ENCODE measurements at places on chromosomes 7 and 10.
A peak's percentile ranks its signal among the peaks of the same experiment; 100 is the strongest.

GRCh38 chr7:155509725-155510551 lies 36.4 kb downstream of the CNPY1 start:
- peaks cover 64% of the 10 kb centered on the region for H3K27me3 ChIP-seq
- no peak for DNase-seq
- peak overlapping the region; percentile 55 for H3K4me3 ChIP-seq
- H3K27ac ChIP-seq: peak overlapping the region; percentile 5

GRCh38 chr7:47501406-47501805 lies 80.5 kb downstream of the TNS3 start:
- DNase-seq: no peak
- peaks cover 46% of the 10 kb centered on the region for H3K4me1 ChIP-seq
- H3K27ac ChIP-seq: no peak overlapping the region
- H3K36me3 ChIP-seq: peaks cover 18% of the 10 kb centered on the region
- no peaks in the 10 kb centered on the region for H3K27me3 ChIP-seq

DNA sequence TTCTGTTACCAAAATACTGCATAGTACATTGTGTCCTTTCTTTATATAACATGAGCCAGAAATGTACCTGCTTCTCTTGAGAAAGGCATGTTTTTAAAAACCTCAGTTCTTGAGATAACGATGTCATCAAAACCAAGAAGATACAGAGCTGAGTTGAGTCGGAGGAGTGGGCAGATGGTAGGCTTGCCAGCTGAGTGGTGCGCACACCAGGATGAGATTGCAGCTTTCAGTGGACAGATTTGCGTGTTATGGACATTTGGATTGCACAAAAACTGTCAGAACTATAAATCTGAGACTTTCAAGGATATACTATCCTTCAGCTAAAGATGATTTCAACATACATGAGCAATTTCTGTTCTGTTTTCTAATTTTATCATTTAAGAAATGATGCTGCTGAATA lies 25.0 kb downstream of the PRKAR2B start:
- no peak overlapping the region for H3K4me3 ChIP-seq
- no peak for DNase-seq
- H3K27me3 ChIP-seq: no peaks in the 10 kb centered on the region
- peaks cover 4% of the 10 kb centered on the region for H3K4me1 ChIP-seq
- no peak overlapping the region for H3K27ac ChIP-seq

DNA sequence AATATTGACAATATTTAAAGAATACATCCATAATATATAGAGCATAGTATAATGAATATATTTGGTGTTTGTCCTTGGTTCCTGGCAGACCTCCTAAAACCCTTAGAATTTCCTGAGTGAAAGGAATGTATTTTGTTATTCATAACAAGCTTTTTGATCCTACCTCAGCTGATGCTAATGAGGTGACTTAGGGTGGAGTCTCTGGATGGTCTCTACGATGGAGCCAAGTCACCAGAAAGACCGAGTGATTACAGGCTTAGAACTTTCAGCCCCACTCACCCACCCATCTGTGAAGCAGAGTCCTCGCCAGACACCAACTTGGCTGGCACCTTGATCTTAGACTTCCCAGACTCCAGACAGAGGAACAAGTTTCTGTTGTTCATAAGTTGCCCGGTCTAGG lies 35.9 kb downstream of the UPF2 start:
- H3K4me3 ChIP-seq: no peak overlapping the region
- H3K4me1 ChIP-seq: no peaks in the 10 kb centered on the region
- DNase-seq: no peak
- peak overlapping the region; percentile 32 for H3K27ac ChIP-seq

- no peak overlapping the region for H3K4me3 ChIP-seq
- no peaks in the 10 kb centered on the region for H3K4me1 ChIP-seq
- no peaks in the 10 kb centered on the region for H3K36me3 ChIP-seq
- peaks cover 8% of the 10 kb centered on the region for H3K27me3 ChIP-seq
These were observed 127.3 kb upstream of the HABP2 start for GRCh38 chr10:113425541-113425951.

GRCh38 chr7:69820479-69821192 lies 222.4 kb downstream of the AUTS2 start:
- no peaks in the 10 kb centered on the region for H3K36me3 ChIP-seq
- H3K27me3 ChIP-seq: no peaks in the 10 kb centered on the region
- H3K4me1 ChIP-seq: peaks cover 38% of the 10 kb centered on the region
- no peak overlapping the region for H3K4me3 ChIP-seq
- H3K27ac ChIP-seq: no peak overlapping the region
- DNase-seq: no peak

- H3K36me3 ChIP-seq: no peaks in the 10 kb centered on the region
- DNase-seq: no peak
- no peak overlapping the region for H3K27ac ChIP-seq
- peaks cover 26% of the 10 kb centered on the region for H3K27me3 ChIP-seq
- H3K4me1 ChIP-seq: peaks cover 3% of the 10 kb centered on the region
- H3K4me3 ChIP-seq: no peak overlapping the region
These were observed 20.6 kb downstream of the NPY start for GRCh38 chr7:24304494-24305095.

GRCh38 chr10:84837041-84837812 lies 508.8 kb downstream of the CCSER2 start:
- DNase-seq: no peak
- no peak overlapping the region for H3K4me3 ChIP-seq
- no peaks in the 10 kb centered on the region for H3K27me3 ChIP-seq
- no peaks in the 10 kb centered on the region for H3K4me1 ChIP-seq

DNA sequence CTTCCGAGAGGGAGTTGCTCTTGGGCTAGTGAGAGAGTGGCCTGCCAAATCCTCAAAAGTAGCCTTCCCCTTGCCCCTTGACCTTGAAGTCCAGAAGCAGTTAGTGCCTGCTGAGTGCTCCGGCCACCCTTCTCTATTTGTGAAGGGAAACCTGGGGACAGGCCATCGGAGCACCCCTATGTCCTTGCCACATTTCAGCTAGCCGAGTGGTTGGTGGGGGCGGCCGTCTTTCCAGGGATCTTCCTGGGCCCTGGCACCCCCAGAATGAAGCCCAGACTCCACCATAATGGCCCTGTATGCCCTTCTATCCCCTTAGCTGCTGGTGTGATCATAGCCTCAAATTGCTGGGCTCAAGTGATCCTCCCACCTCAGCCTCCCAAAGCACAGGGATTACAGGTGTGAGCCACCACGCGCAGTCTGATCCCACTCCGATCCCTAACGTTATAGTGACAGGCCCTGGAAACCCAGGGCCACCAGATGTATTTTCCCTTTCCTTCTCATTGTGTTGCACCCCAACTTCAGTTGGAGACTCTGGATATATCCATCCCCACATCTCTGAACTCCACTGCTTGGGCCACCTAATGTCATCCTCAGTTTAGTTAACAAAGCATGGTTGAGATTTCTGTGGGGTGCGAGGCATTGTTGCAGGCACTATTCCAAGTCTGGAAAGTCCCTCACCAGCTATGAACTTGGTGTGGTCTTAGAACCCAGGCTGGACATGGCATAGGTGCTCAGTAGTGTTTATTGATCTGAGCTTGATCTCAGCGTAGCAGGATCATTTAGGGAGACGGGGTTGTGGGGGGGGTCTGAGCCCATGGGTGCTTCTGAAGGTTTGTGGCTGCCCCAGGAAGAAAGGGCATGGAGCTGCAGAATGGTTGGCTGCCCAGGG lies 1.6 kb downstream of the TSPAN14 start:
- H3K27me3 ChIP-seq: no peaks in the 10 kb centered on the region
- H3K36me3 ChIP-seq: peaks cover 4% of the 10 kb centered on the region

- H3K4me3 ChIP-seq: no peak overlapping the region
- no peaks in the 10 kb centered on the region for H3K27me3 ChIP-seq
- no peaks in the 10 kb centered on the region for H3K4me1 ChIP-seq
- no peak overlapping the region for H3K27ac ChIP-seq
These were observed 687.5 kb downstream of the SORCS3 start for GRCh38 chr10:105328503-105329133.

GRCh38 chr10:98106531-98106930 lies 27.9 kb upstream of the R3HCC1L start:
- H3K4me1 ChIP-seq: no peaks in the 10 kb centered on the region
- DNase-seq: no peak

GRCh38 chr10:59709395-59710125 lies at the start of gene SLC16A9:
SLC16A9 (minus strand) TSS chr10:59709850; CDS start chr10:59684291, 25,559 bp downstream.
- peaks cover 6% of the 10 kb centered on the region for H3K4me1 ChIP-seq
- H3K4me3 ChIP-seq: peak within 1 kb of the TSS; percentile 82
- DNase-seq: peak; percentile 33
- peaks cover 25% of the 10 kb centered on the region for H3K27me3 ChIP-seq

- peak overlapping the region; percentile 89 for H3K27ac ChIP-seq
- no peak for DNase-seq
- peaks cover 66% of the 10 kb centered on the region for H3K4me1 ChIP-seq
- H3K27me3 ChIP-seq: no peaks in the 10 kb centered on the region
- peak overlapping the region; percentile 94 for H3K4me3 ChIP-seq
These were observed 96.7 kb upstream of the EFCAB10 start for GRCh38 chr7:105677817-105678573.

GRCh38 chr10:46787321-46787615 lies 124.0 kb upstream of the PTPN20 start:
- H3K27ac ChIP-seq: no peak overlapping the region
- no peak for DNase-seq
- no peaks in the 10 kb centered on the region for H3K36me3 ChIP-seq
- H3K4me3 ChIP-seq: peak overlapping the region; percentile 93

DNA sequence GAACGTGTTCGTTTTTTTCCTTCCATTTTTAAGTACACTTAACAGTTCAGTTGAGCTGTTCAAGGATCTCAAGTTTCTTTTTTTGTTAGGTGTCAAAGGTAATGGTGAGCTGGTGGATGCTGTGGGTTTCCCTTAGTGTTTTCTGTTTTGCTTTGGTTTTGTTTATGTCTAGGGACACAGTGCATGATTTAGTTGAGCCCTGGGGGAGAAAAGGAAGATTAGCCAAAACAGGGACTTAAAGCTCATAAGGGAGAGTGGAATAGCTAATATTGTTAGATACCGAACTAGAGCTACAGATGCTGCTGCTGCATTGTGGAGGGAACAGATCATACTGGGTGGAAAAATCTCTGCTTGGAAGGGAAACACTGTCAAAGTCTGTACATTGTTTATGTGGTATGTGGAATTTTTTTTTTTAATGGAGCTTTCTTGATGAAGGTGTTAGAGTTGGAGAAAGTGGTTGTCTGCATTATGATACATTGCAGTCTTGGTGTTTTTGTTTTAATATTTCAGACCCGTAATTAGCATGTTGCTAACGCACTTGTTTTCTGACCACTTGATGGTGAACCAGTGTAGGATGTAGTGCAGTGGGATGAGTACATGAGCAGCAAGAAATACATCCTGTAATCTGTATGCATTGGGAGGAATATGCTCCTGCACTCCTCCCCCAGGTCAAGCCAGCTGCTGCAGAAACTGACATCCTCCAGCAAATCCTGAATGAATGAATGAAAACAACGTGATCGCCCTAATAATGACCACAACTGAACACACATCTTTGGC lies 2.1 kb downstream of the GLCCI1 start:
- H3K4me3 ChIP-seq: no peak overlapping the region
- H3K27ac ChIP-seq: no peak overlapping the region
- H3K36me3 ChIP-seq: no peaks in the 10 kb centered on the region
- H3K4me1 ChIP-seq: peaks cover 32% of the 10 kb centered on the region

DNA sequence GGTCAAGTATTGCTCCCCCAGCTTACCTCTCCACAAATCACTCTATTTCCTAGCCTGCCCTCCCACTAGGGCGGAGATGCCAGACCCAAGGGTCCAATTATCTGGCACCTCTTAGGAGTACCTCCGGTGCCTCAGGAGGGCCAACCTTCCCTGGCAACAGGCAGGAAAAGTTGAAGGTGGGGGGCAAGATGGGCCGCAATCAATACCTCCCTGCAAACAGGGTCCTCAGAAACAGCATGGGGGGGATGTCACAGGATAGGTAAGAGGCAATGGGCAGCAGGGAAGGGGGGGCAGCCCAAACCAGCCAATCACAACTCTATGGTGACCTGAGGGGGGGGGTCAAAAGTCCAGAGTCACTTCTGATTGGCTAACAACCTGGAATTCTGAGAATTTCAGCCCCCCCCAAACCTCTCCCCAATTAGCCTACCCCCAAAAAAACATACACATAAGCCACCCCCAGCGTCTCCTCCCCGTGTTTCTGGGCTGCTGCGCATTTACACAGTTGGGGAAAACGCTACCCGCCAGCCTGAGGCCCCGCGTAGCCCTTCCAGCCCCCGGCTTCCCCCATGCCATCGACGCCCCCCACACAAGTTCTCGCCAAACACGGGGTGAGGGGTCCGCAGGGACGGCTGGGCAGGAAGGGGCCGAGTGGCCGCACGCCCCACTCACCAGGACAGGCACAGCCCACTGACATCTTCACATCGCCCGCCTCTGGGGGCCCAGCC lies 589 bp downstream of the LDB1 start:
- H3K27ac ChIP-seq: peak overlapping the region; percentile 94
- peaks cover 2% of the 10 kb centered on the region for H3K36me3 ChIP-seq
- peaks cover 62% of the 10 kb centered on the region for H3K4me1 ChIP-seq

DNA sequence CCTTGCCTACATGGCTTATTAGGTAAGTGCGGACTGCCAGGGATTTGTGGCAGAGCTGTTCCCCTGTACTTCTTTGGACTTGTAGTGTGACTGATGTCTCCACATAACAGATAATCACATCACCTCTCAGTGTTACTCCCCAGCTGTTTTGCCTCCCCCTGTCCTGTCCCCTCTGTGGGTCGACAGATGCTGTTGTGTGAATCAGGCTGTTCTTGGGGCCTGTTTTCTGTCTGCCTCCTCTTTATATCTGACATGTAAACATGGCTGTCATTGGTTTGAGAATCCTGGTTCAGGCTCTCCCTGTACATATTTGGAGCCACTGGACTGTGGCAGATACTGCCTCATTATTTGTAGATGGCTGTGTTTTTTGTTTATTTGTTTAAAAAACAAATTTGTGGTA lies 22.7 kb downstream of the CCNY start:
- peaks cover 5% of the 10 kb centered on the region for H3K36me3 ChIP-seq
- DNase-seq: no peak
- H3K4me3 ChIP-seq: no peak overlapping the region

DNA sequence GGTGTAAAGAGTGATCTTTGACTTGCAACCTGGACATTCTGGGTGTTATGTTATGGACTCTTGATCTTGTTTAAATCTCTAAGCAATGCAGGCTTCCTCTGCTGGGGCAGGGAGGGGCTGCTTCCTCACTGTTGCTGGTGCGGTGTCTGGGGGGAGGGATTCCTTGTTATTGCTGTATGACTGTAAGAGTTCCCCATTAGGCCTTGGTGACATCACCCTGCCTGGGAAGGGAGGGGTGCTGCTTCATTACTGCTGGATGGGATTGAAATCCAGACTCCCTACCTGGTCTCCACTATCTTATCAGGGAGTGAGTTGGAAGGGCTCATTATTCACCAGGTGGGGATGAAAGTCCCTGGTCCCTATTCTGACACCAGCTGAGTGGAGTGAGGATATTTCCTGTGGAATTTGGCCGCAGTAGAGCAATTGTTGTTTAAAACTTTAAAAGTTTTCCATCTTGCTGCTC lies 8.8 kb downstream of the OGDH start:
- peak overlapping the region; percentile 26 for H3K27ac ChIP-seq
- H3K36me3 ChIP-seq: peaks cover 23% of the 10 kb centered on the region
- DNase-seq: no peak
- peaks cover 56% of the 10 kb centered on the region for H3K4me1 ChIP-seq

GRCh38 chr7:73626814-73627213 lies 2.5 kb upstream of the MLXIPL start:
- no peak overlapping the region for H3K27ac ChIP-seq
- no peak for DNase-seq
- H3K36me3 ChIP-seq: no peaks in the 10 kb centered on the region
- peaks cover 41% of the 10 kb centered on the region for H3K27me3 ChIP-seq

GRCh38 chr7:129946282-129946681 lies 6.5 kb downstream of the UBE2H start:
- peaks cover 25% of the 10 kb centered on the region for H3K36me3 ChIP-seq
- no peak overlapping the region for H3K4me3 ChIP-seq
- H3K27ac ChIP-seq: no peak overlapping the region
- no peak for DNase-seq
- H3K27me3 ChIP-seq: no peaks in the 10 kb centered on the region

- no peaks in the 10 kb centered on the region for H3K4me1 ChIP-seq
- H3K36me3 ChIP-seq: peaks cover 41% of the 10 kb centered on the region
- no peak overlapping the region for H3K27ac ChIP-seq
- DNase-seq: no peak
- H3K4me3 ChIP-seq: no peak overlapping the region
These were observed 21.1 kb downstream of the BNIP3 start for GRCh38 chr10:131960631-131961046.
